Stimulated activated CD4-positive, alpha-beta T cell treated with anti-CD3 and anti-CD28 coated beads, Interleukin-1b, Interleukin-23, amount 100 ng/mL, for 1 hour (primary cell): ENCODE measurements at places on chromosomes 4 and X.

DNA sequence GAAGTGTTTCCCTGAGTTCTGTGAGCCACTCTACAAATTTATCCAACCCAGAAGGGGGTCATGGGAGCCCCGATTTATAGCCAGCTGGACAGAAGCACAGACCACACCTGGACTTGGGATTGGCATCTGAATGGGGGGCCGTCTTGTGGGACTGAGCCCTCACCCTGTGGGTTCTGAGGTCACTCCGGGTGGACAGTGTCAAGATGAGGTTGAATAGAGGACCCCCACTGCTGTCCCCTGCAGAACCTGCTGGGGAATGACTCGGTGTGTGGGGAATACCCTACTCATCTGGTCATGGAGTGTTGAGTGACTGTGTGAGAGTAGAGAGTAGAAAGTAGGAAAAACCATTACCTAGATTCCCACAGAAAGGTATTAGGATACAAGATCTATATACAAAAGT is 67.5 kb downstream of the ZFYVE28 start:
- no peak for DNase-seq

GRCh38 chrX:42025861-42026260 is 102.5 kb upstream of the CASK start:
- DNase-seq: no peak

GRCh38 chr4:85092536-85092935 is 126.0 kb upstream of the WDFY3 start:
- DNase-seq: no peak

GRCh38 chr4:80948141-80948540 is 82.4 kb upstream of the BMP3 start:
- DNase-seq: no peak

GRCh38 chr4:156290811-156291210 is 337.1 kb upstream of the CTSO start:
- DNase-seq: no peak

- DNase-seq: no peak
Observed at GRCh38 chr4:30600246-30601017, 119.7 kb upstream of the PCDH7 start.

- DNase-seq: no peak
Observed at GRCh38 chrX:11451151-11451550, 157.9 kb downstream of the AMELX start.

DNA sequence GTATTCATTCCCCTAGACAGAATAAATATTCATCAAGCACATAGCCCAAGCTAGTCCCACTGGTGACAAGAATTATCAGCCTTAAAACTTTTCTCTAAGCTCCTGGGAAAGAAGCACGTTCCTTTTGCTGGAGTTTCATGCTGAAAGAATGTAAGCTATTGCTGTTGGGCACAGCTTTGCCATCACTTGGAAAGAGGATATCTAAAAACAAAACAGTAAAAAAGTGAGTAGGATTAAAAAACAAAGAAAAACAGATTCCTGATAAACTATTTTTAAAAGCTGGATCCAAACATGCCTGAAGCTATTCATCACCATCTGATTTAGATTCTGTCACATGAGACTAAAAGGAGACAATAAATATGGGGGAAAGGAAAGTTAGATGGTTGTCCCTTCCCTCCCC is 176.8 kb downstream of the SCFD2 start:
- no peak for DNase-seq

DNA sequence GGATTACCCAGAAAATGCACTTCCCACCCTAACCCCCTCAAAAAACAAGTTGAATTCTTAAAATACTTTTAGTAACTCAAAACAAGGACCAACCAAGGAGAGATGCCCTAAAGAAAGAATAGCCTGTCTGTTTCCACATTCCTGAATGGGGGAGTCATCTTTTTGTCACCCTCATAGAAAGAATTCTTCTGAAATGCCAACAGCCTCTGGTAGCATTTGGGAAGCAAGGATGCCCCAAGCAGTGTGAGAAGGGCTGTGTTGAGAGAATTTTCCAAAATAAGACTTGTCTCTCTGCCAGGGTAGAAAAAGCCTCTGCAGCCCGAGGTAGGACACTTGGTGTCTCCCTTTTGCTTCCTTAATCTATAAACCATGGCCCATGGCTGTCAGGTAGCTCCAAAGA is 173.1 kb upstream of the VCX3A start:
- no peak for DNase-seq

DNA sequence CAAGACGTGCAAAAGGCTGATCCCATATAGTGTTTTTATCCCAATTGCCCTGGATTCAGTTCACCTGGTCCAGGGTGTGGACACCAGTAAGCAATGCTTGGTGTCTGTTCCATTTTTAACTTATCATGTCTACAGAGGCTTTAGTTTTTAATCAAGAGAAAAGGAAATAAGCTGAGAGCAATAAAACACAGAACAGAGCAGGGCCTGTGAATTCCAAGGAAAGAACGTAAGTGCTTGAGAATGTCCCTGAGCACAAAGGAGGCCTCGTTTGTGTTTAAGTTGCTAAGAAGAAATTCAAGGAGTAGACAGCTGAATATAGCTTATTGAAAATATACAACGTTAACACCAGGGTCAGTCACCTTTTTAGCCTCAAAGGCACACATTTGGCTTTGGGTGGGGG is 191.3 kb downstream of the GPC3 start:
- no peak for DNase-seq

DNA sequence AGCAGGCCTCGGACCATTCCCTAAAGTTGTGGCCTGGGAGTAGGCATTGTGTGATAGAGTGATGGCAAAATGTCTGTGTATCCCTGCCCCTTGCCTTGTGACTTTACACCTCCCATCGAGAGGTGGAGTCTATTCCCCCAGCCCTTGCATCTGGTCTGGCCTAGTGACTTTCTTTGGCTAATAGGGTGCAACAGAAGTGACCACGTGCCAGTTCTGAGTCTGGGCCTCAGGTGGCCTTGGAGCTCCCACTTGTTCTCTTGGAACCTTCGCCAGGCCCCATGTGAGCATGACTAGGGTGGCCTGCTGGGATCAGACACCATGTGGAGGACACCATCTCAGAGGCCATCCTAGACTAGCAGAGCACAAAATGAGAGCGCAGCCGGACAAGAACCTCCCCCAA is 3.9 kb upstream of the RNF4 start:
- no peak for DNase-seq

- no peak for DNase-seq
Observed at GRCh38 chr4:83174844-83175414, 60.4 kb upstream of the PLAC8 start.

GRCh38 chr4:79185526-79186045 is 140.3 kb downstream of the NAA11 start:
- DNase-seq: no peak

DNA sequence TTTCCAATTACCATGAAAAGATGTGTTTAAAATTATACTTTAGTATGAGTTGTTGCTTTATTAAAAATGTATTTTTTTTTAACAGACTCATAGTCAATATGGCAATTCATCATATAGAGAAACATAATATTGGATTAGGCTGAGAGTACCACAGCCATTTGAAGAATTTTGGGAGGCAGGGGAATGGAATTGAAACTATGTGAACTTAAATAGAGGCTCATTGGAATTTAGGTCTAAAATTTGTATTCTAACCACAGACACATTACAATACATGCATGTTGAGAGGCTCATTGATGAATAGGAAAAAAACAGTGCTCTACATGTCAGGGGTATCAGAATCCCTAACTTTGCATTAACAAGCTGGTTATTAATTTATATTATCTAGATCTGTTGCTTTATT is 269.6 kb downstream of the DKK2 start:
- DNase-seq: no peak

DNA sequence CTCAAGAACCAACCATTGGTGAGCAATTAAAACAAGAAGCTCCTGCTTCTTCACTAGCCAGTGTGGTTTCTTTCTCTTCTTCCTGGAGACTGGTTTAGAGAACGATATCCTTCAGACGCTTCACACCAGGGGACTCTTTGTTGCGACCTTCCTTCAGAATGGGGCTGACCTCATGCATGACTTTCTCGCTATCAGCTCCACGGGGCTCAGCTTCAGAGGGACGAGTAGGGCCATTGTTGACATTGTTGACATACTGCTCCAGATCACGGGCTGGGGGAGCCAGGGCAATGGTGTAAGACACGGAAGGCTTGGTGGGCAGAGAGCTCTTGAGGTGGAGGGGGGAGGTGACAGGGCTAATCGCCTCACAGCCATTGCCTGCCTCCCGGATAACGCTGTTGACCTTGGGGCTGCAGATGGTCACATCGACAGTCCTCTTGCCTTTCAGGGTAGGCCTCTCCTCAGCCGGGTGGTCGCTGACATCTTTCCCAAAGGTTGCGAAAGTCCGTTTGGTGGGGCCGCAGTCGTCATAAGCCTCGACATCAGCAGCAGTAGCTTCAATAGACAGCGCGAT is 113.8 kb downstream of the PCDH19 start:
- DNase-seq: no peak

DNA sequence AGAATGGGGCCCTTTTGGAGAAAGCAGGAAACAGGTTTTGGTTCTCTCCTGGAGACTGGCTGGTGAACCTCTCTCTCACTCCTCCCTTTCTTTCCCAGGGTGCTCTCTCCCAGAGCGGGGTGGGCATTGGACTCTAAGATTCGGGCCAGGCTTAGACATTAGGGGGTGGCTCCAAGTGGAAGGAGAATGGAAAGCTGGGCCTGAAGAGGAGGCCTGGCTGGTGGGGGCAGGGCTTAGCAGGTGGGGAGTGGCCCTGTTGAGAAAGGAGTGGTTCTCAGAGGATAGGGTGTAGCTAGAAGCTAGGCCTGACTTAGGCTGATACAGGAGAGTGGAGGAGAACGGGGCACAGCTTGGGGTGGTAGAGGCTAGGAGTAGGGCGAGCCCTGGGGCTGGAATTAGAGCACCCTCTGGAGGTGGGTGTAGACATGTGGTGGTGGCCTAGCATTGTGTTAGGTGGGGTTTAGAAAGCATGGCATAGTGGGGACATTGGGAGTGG is 5.7 kb downstream of the PLP2 start:
- DNase-seq: no peak

DNA sequence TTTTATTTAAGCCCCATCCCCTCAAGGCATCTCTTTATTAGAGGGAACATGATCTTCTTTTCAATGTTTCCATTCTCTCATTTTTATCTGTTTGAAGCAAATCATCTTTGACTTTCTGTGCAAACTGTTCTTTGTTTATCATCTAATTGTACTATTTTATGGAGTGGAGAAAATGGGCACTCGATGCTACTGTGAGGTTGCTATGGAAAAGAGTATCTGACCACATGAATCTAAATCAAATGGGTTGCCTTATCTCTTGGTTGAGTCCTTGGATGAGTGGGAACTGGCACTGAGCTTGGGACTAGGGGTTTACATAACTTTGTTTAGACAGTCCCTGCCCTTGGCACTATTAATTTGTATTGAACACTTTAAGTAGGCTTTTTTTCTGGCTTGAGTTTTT is 9.1 kb downstream of the OCRL start:
- no peak for DNase-seq

DNA sequence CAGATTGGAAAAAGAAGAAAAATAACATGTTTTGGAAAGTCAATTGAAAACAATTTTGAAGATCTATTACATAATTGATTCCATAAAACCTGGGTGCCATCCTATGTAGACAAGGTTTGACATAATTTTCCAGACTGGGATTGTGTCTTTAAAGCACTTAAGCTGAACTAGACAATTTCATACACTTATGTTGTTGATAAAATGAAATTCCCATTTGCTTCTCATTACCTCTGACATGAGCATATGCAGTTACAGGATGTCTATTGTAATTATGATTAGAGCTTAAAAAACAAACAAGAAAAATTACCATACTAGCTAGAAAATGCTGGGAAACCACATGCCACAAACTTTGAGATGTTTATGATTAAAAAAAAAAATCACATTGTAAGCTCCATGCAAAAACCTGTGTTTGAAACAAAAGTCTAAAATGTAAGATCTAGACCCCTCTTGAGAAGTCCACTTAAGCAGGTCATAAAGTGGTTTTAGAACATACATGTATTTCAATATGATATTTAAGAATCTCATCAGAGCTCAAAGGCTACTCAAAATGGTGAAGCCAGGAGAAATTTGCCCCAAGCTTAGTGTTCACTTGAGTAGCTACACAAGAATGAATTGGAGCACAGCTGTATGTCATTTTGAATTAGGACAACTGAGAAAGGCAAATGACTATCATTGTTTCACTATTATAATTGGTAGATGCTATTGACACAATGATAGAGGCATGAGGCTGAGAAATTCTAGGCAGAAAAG is 181.1 kb upstream of the PABPC4L start:
- no peak for DNase-seq

- no peak for DNase-seq
Observed at GRCh38 chr4:17195461-17196275, 297.2 kb upstream of the LDB2 start.
